ENCODE measurements at places on chromosomes 1 and 21.

GRCh38 chr1:116529199-116529631 is 41.6 kb downstream of the CD58 start:
- DNase-seq = no peak

DNA sequence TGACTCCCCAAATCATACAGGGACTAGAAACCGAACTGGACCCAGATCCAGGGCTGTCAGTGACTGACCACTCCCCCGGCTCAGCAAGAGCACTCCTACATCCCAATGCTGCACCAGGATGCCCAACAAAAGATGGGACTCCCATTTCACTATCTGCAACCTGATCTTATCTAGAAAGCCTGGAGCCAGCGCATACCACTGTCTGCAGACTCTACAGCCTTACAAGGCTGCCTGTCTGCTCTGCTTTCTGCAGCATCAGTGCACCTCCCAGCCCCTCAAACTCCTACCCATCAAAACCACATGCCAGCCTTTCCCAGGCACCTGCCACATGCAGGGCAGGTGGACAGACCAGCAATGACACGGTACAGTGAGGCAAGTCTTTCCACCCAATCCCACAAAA is 52.2 kb downstream of the SSBP3 start:
- DNase-seq = no peak

DNA sequence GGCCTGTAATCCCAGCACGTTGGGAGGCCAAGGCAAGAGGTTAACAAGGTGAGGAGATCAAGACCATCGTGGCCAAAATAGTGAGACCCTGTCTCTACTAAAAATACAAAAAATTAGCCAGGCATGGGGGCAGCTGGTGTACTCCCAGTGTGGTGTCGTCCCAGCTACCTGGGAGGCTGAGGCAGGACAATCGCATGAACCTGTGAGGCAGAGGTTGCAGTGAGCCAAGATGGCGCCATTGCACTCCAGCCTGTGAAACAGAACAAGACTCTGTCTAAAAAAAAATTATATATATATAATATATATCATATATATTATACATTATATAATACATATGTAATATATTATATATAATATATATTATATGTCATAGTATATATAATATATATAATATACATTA is 249.2 kb upstream of the TPTE start:
- DNase-seq = peak; percentile 35

DNA sequence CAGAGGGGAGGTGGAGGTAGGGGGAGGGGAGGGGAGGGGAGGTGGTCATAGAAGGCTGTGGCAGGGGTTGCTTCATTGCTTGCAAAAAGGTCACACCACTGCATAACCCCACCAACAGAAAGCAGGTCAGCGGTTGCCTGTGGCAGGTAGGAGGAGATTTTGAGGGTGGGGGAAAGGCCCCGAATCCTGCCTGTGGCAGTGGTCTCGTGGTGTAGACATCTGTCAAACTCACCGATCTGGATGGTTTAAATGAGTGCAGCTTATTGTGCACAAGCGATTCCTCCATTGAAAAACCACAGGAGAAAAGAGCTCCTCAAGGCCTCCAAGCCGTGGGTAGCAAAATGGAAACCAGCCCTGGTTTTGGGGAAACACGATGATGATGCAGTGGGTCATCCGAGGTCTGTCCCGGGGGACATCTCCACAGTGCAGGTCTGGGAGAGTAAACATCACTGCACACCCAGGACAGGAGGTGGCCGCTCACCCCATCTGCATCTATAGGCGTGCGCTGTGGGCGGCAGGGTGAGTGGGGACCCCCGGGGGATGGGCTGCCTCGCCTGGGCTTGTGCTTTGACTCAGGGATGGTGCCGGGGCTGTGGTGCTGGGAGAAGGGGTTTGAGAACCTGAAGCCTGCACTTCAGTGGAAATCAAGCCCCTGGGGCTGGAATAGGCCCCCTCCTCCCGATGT is 112.3 kb downstream of the CRYAA start:
- DNase-seq = no peak

- no peak for DNase-seq
Measured at GRCh38 chr1:23466423-23466989, 17.5 kb downstream of the ASAP3 start.

- no peak for DNase-seq
Measured at GRCh38 chr1:62024690-62025089, 170.0 kb upstream of the L1TD1 start.

DNA sequence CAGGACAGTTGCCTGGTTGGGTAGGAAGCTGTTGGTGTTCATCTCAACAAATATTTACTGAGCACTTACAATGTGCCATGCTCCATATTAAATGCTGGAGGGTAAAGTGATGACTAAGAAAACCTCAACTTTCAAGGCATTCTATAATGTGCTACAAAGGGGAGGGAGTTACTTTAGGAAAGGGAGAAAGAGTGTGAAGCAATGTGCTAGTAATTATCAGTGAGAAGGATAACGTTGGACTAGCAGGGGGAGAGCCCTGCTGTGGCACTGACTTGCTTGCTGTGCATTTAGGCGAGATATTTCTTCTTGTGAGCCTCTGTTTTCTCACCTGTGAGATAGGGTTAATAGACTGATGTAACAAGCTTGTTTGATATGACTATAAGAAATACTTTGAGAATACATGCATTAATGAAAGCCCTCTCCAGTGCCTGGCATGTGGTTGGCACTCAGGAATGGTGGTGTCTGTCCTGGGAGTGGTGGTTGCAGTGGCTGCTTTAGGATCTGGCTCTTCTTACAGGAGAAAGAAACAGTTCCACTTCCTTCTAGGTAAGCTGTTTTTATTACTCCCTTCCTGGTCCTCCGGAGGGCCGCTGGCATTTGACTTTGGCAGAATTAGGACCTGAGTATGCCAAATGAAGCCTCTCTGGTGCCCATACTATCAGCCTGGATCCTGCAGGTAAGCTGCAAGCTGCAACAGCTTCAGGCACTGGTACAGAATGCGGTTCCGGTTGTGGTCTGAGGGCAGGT is 111.1 kb upstream of the COA6 start:
- no peak for DNase-seq
